ENCODE measurements at places on chromosomes 5 and 9.
A peak's percentile ranks its signal among the peaks of the same experiment; 100 is the strongest.

DNA sequence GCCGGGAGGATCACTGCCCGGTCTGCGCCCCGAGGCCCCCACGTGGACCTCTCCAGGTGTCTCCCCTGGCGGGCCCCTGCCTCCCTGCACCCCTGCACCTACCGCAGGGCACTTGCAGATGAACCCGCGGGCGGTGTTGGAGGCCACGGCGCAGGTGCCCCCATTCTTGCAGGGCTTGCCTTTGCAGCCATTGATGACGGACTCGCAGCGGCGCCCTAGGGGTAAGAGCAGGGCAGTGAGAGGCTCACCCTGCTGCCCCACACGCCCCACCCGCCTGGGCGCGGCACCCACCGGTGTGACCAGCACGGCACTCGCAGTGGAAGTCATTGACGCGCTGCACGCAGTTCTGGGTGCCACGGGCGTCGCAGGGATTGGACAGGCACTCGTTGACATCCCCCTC is 23.6 kb upstream of the SEC16A start:
- no peak for DNase-seq

- no peak for DNase-seq
Observed at GRCh38 chr5:64944868-64945267, 176.1 kb downstream of the CWC27 start.

DNA sequence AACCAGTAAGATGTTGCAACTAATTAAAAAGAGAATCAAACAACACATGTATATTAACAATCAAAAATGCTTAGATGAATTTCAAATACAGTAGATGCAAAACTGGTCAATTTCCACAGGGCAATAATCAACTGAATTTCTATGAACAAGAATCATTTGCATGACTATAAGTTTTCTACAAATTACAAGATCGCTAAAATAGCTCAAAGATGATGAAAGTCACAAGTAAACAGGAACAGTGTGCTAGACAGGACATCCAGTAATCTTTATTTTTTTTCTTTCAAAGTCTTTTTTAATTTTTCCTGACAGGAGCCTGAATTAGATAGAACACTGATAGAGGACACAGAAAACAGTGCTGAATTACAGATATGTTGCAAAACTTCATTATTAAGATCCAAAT is 608.2 kb upstream of the DAB2 start:
- no peak for DNase-seq

DNA sequence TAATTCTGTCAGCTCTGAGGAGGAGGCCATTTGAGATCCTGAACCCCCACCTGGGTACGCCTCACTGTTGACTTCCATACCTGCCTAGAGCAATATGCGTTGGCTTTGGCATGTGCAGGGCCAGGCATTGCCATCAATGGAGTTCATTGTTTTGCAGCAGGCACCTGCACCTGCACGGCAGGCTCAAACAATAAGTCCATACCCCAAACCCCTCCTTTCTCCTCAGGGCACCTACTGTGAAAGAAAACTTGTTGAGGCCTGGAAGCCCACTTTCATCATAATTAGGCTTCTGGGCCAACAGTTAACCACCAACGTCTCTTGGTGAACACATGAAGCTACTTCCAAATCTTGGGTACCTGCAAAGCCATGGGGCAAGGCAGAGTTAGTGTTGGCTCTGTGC is 238.7 kb downstream of the NFIB start:
- no peak for DNase-seq

DNA sequence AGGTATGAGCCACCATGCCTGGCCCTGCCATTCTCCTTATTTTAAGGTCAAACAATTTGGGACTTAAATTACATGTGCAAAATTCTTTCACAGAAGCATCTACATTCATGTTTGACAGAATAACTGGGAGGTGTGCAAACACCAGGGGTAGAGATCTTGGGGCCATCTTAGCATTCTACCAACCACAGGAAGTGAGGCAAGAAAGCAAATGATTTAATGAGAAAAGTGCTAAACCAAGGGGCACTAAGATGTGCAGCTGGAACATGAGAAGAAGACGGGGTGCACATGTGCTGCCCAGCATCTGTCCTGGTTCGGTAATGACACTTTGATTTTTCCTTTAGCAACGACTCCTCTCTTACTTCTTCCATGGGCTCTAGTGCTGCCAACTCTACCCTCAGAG is 1.2 kb upstream of the F12 start:
- no peak for DNase-seq

- peak; percentile 84 for DNase-seq
Observed at GRCh38 chr9:91775011-91775707, 174.9 kb downstream of the ROR2 start.

- no peak for DNase-seq
Observed at GRCh38 chr5:64612344-64612961, 77.8 kb upstream of the SHISAL2B start.

DNA sequence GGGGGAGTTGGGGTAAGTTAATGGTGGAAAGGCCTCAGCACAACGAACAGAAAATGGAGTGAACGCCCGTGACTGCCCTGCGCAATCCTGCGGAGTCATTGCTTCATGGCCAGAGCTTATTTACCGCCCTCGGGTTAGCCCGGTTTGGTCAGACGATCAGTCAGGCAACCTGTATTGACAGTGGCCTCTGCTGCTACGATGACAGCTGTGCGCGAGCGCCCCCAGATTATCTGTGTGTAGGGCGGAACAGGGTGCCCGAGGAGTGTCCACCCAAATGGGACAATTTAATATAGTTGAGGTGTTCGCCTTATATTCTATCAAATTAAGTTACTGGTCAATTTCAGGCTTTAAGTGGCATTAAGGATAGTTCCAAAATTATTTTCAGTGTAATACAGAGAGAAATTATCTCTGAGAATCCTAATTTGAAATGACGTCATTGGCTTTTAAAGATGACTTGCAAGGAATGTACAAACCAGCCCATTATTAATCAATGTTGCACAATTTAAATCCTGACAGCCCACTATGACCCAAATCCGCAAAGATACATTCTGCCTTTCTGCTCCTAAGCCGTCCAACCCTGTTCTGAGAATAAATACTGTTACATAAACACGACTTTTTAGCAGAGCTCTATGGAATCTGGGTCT is 879 bp upstream of the UBQLN1 start:
- DNase-seq, result peak; percentile 68

DNA sequence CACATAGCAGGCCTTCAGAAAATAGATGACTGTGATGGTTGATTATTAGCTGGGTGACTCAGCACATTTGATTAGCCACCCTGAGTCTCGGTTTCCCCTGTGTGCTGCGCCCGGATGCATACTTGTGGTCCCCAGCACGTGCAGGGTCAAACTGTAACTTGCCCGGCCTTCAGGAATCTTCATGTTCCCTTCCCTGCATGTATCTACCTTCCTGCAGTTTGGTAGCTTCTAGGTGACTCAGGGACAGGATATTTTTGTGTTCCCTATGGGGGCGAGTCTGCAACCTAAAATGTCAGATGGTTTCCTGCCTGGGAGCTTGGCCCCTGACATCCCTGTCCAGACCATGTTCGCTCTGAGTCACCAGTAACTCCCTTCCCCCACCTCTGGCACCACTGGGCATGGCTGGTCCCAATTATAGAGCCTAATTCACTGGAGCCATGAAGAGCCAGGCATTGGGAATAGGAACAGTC is 13.2 kb downstream of the PTGS1 start:
- DNase-seq, result no peak

DNA sequence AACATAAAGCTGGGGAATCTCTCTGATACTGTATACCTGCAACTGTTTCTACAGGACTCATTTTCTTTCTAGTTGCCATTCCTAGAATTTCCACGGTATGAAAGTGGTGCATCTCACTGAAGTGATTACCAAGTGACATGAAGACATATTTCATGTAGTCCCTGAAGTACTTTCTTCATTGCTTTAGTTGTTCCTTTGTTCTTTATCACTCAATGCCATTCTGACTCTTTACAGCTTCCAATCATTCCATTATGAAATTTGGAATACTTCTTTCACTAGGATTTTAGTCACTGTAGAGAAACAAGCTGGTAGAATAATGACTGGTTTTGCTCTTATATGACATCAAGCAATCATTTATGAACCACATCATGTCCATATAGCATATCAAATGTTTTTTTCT is 645.1 kb downstream of the CDH18 start:
- no peak for DNase-seq

GRCh38 chr9:111632695-111633388 is 1.7 kb downstream of the DNAJC25 start:
- DNase-seq, result no peak

DNA sequence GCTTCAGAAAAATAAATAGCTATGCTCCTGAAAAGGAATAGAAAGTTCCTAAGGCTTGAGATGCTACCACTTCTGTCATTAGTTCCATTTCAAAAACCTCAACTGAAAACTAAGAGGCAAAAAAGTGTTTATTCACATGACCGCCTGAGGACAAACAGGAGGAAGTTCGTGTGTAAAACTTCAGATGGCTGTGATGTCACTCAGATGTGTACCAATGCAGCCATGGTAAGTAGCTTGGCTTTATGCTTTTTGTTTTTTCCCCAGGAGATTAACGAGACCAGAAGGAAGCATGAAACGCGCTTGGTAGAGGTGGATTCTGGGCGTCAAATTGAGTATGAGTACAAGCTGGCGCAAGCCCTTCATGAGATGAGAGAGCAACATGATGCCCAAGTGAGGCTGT is 33.0 kb downstream of the LMNB1 start:
- no peak for DNase-seq

DNA sequence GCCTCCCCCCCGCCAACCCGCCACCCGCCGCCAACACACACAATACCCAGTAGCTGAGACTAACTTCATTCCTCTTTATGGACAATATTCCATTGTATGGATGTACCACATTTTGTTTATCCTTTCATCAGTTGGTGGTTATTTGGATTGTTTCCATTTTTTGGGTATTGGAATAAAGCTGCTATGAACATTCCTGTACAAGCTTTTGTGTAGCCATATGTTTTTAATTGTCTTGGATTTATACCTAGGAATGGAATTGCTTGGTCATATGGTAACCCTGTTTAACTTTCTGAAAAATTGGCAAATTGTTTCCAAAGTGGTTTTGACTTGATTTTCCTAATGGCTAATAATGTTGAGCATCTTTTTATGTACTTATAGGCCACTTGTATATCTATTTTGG is 4.9 kb upstream of the UBTD2 start:
- DNase-seq, result no peak
